ENCODE measurements at places on chromosomes 2 and 18.

GRCh38 chr2:240782221-240782885 lies 37.7 kb downstream of the KIF1A start:
- no peak for DNase-seq

DNA sequence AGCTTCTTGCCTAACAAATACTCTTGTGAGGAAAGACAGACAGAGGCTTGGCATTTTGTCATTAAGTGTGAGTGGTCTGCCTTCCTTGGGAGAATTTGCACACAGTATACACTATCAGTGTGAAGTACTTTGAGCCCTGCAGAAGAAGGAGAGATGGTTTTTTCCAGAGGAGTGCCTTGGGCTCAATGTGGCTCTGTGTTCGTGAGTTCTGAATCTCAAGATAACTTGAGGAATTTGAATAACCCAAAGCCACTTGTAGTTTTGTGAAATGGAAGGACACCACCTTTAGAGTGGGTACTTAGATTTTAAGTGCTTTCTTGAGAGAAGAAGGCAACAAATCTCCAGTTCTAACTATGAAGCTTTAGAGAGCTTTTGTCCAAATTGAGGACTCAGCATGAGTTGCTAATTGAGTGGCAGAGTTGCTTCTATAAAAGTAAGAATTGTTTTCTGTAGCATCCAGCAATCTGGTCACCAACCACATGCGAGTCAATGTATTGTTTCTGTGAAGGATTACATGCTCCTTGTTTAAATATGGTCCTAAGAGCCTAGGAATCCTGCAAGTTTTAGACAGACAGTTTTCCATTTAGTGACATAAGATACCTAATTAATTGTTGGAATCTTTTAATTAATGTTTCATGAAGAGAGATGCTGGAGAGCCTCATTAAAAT lies 68.3 kb downstream of the BABAM2 start:
- peak; percentile 26 for DNase-seq

DNA sequence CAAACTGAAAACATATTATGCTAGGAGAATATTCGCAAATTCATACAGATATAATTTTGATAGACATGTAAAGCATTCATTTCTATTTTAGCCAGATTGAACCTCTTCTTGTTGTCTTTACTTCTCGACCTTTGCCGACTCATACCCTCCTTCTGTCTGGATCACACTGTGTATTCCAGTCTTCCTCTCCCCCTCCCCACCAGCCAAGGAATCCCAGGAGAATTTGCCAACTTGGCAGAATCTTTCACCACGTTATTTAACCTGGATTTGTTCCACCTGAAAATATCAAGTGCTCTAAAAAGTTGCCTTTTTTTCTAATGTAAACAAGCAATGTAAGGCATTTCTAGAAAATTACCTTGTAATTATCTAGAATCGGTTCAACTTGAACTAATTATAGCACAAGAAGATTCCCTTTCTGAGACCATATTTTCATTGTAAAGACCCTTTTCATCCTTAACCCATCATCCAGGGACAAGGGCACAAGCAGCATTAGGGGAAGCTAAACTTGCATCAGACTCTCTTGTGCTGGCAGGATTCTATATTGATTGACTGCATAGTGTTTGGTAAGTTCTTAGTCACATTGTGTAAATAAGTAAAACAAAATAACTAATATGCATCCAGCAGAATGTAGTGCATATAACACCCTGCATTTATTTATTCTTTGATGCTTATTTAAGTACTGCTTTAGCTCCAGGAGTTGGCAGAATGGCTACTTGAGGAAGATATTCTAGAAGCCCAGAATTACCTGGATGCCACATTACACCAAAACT lies 1328.7 kb upstream of the NXPH2 start:
- no peak for DNase-seq

GRCh38 chr2:36394804-36395203 lies 39.2 kb downstream of the CRIM1 start:
- no peak for DNase-seq

DNA sequence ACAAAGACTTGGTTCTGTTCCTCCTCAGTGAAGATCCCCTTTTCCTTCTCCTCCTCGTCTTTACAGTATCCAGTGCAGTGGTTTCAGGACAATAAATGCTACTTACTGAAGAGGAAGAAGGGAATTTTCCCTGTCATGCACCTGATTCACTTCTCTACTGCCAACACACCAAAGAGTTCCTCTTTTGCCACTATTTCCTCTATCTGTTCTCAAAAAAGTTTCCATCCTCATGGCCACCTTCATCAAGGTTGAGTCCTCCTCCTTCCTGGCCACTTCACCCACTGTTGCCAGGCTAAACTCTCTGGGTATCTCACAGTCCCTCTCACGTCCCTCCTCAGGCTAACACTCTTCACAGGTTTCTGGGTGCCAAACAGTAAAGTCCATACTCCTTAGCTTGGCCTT lies 41.7 kb downstream of the PLEKHM3 start:
- no peak for DNase-seq

DNA sequence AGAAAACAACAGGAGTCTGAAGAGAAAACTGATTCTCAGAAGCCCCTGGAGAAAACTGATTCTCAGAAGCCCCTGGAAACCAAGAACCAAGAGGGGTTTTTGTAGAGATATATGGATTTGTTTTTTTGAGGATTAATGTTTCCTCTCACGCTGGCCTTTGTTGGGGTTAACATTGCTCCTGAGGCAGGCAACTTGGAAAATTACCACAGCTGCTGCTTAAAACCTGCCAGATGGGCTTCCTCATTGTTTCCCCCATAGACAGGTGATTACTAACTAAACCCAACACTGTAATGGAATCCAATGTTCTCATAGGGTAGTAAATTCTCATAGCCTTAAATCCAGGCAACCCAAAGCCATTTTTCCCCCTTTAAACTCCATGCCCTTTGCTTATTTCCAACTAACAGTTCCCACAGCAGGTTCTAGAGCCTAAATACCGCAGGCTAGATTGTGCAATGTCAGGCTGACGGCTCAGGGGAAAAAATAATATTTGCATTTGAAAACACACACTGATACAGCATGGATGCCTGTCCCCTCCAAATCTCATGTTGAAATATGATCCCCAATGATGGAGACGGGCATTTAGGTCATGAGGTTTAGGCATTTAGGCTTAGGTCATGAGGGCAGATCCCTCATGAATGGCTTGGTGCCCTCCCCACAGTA lies 272.3 kb upstream of the PKDCC start:
- no peak for DNase-seq

GRCh38 chr2:98893911-98894321 lies 42.1 kb downstream of the CRACDL start:
- DNase-seq = no peak

DNA sequence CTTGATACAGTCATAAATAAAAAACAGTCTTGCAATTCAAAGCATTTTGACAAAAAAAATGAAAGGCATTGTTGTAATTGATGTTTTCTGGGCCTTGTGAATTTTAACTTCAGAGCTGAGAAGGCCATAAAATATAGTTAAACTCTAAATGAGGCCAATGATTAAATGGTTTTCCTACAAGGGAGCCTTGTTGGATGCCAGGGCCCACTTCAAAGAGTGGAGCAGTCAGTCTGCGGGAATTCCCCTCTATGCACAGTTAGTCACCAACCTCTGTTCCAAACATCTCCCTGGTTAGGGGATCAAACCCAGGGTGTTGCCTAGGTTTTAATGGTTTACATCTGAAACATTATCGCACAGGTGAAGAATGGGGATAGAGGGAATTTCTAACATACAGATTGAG lies 143.4 kb downstream of the NCKAP5 start:
- DNase-seq = peak; percentile 85

All from M059J (cell line).